ENCODE measurements at places on chromosomes 16 and 17.

GRCh38 chr16:11679250-11679649 lies 11.0 kb downstream of the SNN start:
- DNase-seq, result no peak

GRCh38 chr16:53123747-53124146 lies 69.0 kb downstream of the CHD9 start:
- DNase-seq, result no peak

DNA sequence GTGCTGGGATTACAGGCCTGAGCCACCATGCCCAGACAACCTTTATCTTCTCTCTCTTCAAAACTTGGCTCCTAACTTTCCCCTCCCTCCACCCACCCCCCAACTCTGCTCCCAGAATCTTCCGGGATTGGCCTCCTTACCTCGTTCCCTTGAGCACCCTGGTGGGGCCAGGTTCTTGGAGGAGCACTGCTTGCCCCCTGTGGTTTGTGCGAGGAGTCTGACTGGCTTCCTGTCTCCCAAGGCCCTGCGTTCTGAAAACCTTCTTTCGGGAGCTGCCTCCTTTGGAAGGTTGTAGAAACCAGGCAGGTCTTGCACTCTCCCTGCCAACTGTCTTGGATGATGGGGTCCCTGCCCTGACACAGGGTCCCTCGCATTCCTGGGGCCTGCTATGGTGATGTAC lies 19.8 kb downstream of the PLXDC1 start:
- DNase-seq, result no peak

DNA sequence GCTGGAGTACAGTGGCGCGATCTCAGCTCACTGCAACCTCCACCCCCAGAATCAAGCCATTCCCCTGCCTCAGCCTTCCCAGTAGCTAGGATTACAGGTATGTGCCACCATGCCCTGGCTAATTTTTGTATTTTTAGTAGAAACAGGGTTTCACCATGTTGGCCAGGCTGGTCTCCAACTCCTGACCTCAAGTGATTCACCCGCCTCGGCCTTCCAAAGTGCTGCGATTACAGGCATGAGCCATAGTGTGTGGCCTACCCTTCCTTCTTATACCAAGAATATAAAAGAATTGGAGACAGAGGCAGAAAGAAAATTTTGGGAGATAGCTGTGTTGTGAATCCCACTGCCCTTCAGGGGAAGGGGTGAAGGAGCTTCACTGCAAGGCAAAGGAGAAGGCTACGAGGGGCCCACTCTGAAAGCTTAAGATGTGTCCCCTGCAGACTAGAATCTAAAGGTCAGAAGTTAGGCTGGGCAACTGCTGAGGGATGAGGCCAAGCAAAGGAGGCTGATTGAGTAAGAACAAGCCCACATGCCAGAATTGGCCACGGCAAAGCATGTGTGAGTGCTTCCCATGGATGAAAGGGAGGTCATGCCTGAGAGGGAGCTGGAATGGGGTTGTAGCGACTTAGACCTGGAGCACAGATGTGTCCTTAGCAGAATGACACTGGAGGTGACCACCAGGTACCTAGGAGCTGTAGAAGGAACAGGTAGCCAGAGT lies 8.4 kb upstream of the CRYBA1 start:
- DNase-seq, result no peak

DNA sequence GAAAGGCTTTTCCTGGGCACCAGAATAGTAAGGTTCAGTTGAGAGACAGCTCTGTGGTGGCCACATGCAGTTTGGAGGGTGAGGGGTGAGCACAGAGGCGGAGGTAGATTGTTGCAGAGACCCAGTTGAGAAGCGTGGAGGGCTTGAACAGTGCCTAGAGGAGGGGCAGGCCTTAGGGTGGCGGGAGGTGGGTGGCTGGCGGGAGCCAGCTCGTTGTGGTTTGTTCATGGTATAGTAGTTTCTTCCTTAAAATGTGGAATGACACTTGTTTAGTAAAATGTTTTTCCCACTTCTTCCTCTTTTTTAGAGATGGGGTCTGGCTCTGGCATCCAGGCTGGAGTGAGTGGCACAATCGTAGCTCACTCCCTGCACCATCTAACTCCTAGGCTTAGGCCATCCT lies 14.2 kb downstream of the USP10 start:
- no peak for DNase-seq

GRCh38 chr17:75758131-75758905 lies 6.7 kb downstream of the GALK1 start:
- no peak for DNase-seq

DNA sequence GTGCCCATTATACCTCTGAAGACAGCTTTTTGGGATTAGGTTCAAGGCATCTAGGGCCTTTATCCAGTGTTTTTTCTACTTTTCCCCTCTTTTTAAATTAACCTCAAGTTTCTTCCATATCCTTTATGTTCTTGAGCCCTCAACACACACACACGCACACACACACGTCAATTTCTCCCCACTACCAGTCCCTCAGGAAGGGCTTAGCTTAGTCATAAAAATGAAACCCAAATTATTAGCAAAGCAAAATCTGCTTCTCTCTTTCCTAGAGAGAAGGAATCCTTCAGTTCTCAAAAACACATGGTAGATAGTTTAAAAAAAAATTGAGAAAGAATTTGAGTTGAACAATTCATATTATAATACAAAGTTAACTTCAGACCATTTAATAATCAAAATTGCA lies 401.1 kb downstream of the XYLT1 start:
- DNase-seq, result no peak

DNA sequence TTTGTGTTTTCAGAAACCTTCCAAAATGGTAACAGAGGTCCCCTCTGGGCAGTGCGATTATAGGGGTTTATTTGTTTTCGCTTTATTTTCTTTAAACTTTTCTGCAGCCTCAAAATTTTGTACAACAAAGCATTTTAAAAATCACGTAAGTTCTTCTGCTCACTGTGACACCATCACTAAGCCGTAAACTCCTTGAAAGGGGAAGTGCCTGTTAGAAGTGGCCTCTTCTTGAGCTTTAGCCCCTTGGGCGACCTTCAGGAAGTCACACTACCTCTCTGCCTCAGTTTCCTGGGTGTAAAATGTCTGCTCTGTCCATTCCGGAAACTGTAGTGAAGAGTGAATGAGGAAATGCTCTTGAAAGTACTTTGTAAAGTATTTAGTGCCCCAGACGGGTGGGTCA lies 26.6 kb downstream of the ARHGAP27 start:
- DNase-seq, result no peak

- DNase-seq, result peak; percentile 65
These were observed 37.2 kb upstream of the RGS9 start for GRCh38 chr17:65099941-65100315.

GRCh38 chr16:57279780-57280638 lies 4.5 kb downstream of the PLLP start:
- DNase-seq, result no peak

- peak; percentile 91 for DNase-seq
These were observed 61.9 kb upstream of the CIBAR2 start for GRCh38 chr16:85173981-85174751.

DNA sequence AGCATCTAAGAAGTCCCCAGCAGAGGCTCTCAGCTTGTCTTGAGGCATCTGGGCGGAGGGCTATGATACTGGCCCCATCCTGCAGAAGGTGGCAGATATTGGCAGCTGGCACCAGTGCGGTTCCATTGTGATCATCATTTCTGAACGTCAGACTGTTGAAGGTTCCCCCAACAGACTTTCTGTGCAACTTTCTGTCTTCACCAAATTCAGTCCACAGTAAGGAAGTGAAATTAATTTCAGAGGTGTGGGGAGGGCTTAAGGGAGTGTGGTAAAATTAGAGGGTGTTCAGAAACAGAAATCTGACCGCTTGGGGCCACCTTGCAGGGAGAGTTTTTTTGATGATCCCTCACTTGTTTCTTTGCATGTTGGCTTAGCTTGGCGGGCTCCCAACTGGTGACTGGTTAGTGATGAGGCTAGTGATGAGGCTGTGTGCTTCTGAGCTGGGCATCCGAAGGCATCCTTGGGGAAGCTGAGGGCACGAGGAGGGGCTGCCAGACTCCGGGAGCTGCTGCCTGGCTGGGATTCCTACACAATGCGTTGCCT lies at the start of gene CIITA:
TSS of gene CIITA (plus strand) at position 404 of the 543 bp plus-strand sequence. CDS start at position 533, 129 bp downstream.
- peak; percentile 86 for DNase-seq

GRCh38 chr17:38749223-38750043 lies 1.3 kb upstream of the PCGF2 start:
- DNase-seq, result peak; percentile 74

- DNase-seq, result no peak
These were observed 9.5 kb upstream of the ITGA2B start for GRCh38 chr17:44398692-44399691.

- DNase-seq, result no peak
These were observed 30.7 kb upstream of the CDRT4 start for GRCh38 chr17:15498107-15498506.

- no peak for DNase-seq
These were observed 174.0 kb upstream of the GSE1 start for GRCh38 chr16:85438981-85439685.

DNA sequence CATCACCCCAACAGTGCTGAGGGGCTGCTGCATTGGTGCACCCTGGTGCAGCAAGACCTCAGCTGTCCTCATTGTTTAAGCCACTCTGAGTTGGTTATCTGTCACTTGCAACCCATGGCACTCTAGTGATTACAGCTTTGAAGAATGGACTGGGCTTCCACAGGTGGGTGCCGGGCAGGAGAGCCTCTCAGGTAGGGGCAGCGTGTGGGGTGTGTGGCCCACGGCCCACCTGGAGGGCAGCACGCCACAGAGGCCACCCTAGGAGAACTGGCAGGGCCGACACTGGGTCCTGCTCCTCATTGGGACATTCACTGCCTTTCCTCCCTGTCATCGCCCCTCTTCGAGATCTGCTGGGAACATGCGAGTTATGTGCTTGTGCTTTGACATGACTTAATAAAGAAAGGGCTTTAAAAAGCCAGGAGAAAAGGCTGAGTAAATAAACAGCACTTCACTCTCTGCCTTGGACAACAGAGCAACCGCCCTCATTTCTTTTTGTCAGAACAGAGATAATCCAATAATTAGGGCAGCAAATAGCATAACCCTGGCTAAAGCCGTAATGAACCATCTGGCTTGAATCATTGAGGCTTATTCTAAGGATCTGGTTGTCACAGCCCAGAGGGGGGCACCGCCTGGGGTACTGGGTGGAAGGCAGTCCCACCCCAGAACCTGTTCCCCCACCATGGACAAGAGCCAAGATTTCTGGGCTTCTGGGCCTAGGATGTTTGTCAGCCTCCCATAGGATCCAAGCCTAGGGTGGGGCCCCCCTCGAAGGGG lies 3.0 kb downstream of the DOC2B start:
- no peak for DNase-seq

DNA sequence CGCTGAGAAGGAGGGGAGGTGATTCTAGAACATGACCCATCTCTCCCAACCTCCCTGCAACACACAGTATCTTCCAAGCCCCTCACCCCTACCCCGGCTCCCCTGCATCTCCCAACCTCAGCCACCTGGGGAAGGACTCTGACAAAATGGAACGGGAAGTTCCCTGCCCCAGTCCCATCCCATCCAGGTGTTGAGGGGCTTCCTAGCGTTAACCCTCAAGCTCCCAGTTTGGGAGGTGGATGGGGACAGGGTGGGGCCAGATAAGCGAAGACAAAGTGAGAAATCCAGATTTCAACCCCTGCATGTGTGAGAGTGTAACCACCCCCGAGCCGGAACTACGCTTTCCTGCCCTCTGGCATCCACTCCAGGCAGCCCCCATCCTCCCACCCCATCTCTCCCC lies 1.8 kb downstream of the ZSCAN10 start:
- no peak for DNase-seq

GRCh38 chr17:80365983-80366382 lies 49.0 kb upstream of the ENDOV start:
- DNase-seq, result no peak

DNA sequence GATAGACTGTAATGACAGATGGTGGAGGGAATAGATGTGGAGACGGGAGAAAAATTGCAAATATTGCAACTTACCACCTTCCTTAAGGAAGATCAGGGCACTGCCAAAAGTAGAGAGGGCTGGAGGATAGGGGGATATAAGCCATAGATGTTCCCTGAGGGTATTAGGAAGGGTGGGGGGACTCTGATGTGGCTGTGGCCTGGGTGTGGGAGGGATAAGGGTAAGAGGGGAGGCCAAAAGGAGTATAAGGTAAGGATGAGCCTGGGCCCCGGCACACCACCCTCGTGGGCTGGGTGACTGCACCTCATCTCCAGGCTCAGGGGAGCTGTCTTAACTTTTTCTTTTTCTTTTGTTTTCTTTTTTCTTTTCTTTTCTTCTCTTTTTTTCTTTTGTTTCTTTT lies 30.6 kb upstream of the BRD7 start:
- DNase-seq, result no peak

GRCh38 chr16:685967-686366 lies 1.8 kb upstream of the JMJD8 start:
- peak; percentile 81 for DNase-seq

- DNase-seq, result no peak
These were observed 132.0 kb downstream of the NLK start for GRCh38 chr17:28174352-28175046.

- DNase-seq, result no peak
These were observed 43.1 kb downstream of the TBCD start for GRCh38 chr17:82794781-82795482.

All from H54 (cell line).